Brain (organoid and tissue), 16 donors: ENCODE measurements at places on chromosomes 13 and 19.
A peak's percentile ranks its signal among the peaks of the same experiment; 100 is the strongest.

DNA sequence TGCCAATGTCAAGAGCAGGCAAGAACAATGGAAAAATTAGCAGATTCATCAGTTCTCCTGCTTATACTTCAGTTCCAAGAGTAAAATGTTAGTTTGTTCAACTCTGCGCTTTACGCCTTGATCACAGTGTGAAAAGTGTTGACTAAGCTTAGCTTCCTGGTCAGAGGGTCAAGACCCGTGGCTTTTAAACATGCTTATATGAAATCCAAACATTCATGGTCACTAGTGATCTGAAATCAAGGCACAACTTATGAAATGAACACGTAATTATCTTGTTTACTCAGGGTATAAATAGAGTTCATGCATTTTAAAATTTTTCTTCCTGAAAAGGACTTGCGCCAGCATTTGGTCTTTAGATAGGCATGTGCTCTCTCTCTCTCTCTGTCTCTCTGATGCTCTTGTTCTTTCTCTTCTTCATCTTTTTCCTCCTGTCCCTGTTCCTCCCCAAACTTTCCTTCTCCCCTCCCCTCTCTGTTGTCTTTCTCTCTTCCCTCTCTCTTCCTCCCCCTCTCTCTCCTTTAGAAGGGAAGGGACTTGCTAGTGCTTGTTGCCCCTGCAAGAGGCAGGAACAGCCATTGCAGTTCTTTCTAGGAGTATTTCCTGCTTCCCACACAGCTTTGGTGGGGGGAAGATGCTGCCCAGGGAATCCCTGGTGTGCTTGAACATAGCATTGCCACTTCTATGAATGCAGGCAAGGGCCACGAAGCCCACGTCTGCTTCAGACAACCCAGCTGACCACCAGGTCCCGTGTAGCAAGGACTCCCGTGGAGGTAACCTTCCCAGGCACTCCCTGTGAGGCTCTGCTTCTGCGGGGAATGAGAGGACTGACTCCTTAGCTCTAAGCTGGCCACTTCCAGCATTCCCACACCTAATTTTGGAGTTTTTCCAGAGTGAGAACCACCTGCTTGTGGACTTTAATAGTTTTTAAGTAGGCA lies 7.1 kb upstream of the ZNF536 start:
- DNase-seq, result no peak

- peak; percentile 34 for DNase-seq
Observed at GRCh38 chr13:21949818-21950429, 279.1 kb downstream of the FGF9 start.

DNA sequence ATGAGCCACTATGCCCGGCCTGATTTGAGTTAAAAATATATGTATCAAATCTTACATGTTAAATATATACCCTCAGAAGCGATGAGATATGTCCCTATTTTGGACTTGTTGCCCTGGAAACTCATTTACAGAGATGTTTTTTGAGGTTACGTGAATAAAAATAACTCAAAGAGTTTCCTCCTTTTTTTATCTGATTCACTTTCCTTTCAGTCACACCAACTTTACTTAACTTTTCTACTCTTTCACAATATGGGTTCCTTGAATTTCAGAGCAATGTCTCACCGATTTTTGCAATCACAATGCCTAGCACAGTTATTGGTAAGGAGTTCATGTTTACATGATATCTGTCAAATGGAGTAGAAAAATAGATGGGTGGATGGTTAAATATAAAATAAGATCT lies 2.3 kb downstream of the OR7C2 start:
- DNase-seq, result peak; percentile 86

- DNase-seq, result no peak
Observed at GRCh38 chr13:46795321-46795720, 1.6 kb downstream of the ESD start.

GRCh38 chr13:25329706-25330105 lies 28.3 kb downstream of the NUP58 start:
- DNase-seq, result no peak

- DNase-seq, result no peak
Observed at GRCh38 chr13:105441051-105441750, 1094.3 kb downstream of the EFNB2 start.

DNA sequence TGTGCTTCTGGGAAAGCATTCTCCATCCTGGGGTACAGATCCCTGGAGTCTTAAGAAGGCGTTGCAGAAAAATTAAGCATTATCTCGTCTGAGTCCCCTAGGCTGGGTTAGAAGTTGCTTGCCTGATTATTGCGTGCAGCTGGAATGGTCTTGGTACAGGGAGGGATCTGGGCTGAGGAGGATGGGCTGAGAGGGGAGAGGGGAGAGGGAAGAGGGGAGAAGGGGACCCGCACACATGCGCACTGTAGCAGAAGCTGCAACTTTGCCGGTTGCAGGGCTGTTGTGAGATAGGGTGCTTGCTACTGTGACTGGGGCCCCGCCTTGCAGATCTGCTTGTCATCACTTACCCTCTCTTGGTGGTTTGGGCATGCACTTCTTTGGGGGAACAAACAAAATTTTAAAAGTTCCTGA lies 316.8 kb downstream of the DLEU7 start:
- no peak for DNase-seq

DNA sequence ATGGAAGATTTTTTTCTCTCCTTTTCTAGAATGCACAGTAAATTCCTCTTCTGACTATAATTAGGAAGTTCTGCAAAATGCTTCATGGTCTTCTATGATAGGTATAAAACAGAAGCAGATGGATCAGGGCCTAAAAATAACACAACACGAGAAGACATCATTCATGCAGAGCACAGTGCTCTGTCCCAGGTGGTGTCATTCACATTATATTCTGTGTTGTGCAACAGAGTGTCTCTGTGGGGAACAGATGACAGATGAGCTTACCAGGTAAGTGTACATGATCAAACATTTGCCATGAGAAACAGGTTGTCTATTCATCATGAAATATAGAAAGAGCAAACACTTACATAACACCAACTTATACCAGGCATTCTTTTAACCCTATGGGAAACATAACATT lies 288.3 kb downstream of the KCTD12 start:
- DNase-seq, result no peak

GRCh38 chr13:48710160-48710559 lies 56.4 kb downstream of the CYSLTR2 start:
- no peak for DNase-seq

DNA sequence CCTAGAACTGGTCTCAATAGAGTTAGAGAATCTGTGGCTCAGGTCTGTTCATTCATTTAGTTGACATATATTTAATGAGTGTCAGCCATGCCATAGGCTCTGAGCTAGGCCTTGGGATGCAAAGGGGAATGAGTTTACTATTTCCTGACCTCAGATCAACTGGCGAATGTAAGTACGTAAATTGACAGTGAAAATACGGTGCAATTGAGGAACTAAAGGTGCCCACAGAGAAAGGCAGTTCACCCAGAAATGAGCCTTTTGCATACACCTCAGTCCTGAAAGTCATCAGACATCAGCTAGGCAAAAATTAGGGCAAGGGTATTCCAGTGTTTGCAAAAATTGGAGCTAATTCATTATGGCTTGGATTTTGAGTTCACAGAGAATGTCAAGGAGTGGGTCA lies 20.6 kb upstream of the UPF3A start:
- no peak for DNase-seq

- no peak for DNase-seq
Observed at GRCh38 chr19:41859213-41859617, 840 bp upstream of the RPS19 start.

DNA sequence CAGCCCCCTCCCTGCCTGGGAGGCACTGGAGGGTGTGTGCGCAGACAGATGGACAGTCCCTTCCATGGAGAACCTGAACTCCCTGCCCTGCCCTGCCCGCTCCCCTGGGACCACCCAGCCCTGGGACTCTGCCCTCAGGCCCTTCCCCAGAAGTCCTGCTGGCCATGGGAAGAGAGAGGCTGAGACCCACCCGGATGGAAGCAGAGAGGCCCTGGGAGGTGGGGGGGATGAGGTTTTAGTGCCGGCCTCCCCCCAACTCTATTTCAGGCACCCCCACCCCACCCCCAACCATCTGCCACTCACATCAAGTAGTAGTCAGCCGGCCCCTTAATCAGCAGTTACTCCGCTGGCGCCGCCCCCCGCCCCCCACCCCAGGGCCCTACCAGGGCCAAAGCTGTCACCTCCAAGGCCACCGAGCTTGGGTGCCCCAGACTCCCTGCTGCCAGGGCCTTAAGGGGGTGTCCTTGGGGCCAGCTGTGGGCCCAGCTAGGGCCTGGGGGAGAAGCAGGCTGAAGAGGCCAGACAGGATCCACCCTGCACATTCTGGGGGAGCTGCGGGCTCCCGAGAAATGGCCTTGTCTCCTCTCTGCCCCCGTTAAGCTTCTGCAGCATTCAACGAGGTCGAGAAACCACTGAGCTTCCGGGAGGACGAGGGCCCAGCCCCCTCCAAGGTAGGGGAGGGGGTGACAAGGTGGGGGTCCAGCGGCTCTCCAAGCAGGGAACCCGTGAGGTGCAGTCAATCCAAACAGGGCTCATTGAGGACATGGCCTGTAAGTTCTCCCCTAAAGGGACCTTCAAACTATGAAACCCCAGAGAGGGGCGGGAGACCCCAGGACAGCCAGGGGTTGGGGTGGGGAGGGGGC lies 17.4 kb downstream of the NMRK2 start:
- DNase-seq, result no peak

GRCh38 chr19:28485292-28485691 lies 727.7 kb downstream of the UQCRFS1 start:
- no peak for DNase-seq

DNA sequence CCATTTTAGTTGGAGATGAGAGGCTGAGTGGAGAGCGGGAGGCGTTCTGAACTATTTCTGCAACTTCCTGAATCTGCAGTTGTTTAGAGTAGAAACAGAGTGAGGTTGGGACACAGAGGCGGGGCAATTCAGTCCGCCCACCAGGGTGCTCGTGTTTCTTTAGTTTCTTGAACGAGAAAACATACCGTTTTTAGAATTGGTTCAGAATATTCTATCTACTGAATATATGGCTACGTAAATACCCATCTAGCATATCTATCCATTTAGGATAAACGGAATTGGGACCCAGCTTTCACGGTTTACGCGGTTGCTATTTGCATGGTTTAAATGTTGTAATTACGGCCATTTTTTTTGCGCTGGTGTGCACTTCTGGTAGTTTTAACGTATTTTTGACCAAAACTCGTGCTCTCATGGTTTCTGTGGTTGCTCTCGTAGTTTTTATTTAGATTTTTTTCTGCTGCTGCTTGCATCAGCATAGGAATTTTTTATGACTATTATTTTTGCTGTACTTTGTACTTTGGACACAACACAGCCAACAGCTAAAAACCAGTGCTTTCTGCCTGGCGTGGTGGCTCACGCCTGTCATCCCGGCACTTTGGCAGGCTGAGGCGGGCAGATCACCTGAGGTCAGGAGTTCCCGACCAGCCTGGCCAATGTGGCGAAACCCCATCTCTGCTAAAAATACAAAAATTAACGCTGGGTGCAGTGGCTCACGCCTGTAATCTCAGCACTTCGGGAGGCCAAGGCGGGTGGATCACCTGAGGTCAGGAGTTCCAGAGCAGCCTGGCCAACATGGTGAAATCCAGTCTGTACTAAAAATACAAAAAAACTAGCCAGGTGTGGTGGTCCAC lies 32.7 kb downstream of the TIMM13 start:
- DNase-seq, result no peak

- DNase-seq, result peak; percentile 27
Observed at GRCh38 chr13:84237143-84237542, 354.9 kb upstream of the SLITRK1 start.

DNA sequence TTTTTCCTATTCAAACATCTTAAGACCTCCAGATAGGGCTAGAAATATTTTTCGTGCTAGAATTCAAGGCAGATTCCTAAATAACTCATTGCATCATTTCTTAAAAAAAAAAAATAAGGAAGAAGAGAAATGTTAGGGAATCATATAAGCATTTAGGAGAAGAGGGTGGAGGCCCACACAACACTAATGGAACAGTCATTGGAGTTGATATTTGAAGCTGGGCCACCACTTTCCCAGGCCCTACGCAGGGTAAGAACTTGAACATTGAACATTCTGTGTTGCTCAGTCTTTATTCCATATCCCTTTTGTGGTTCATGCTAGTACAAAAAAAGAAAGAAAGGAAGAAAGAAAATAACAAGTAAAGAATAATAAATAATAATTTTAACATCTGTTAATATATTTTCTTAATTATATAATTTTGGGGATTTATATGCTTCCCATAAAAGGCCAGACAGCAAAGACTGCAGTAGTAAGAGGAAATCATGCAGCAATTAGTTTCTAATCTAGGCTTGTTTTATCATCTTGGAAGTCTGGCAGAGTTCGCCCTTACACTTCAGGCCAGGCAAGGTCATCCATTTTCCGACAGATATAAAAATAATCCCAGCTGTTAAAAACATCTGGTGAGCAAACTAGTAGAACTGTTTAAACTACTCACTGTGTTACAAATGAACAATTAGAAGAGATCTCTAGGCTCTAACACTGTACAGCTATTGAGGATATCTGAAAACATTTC lies 127.7 kb downstream of the FRY start:
- DNase-seq, result no peak

GRCh38 chr19:30425885-30426838 lies 54.0 kb downstream of the ZNF536 start:
- no peak for DNase-seq

- DNase-seq, result peak; percentile 37
Observed at GRCh38 chr19:32464279-32464678, 58.7 kb downstream of the DPY19L3 start.

DNA sequence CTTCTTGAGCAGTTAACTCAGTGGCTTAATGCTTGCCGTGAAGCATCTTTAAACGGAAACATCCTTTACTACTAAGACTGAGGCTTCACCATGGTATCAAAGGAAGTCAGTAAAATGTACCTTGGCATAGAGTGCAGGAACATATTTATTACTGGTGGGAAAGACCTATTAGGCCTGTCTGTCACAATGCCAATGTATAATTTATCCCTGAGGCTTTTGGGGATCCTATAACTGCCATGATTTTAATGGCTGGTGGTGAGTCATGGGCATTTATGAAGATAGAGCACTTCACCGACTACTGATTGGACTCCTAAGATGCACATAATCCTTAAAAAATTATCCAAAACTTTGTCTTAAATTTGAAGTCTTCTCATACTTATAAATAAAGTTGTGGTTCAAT lies 79.6 kb downstream of the FGF14 start:
- no peak for DNase-seq

GRCh38 chr13:111131611-111132010 lies 16.5 kb downstream of the ARHGEF7 start:
- no peak for DNase-seq

GRCh38 chr19:48415395-48415794 lies 21.9 kb downstream of the GRIN2D start:
- no peak for DNase-seq
